Mucosa of gallbladder (tissue), 1 donor: ENCODE measurements at places on chromosomes 16 and 17.

- no peak for DNase-seq
These were observed 40.2 kb downstream of the SMG6 start for GRCh38 chr17:2263183-2264066.

- no peak for DNase-seq
These were observed 902 bp downstream of the DLX4 start for GRCh38 chr17:49969795-49970389.

- no peak for DNase-seq
These were observed 18.2 kb upstream of the TMEM11 start for GRCh38 chr17:21232033-21232749.

DNA sequence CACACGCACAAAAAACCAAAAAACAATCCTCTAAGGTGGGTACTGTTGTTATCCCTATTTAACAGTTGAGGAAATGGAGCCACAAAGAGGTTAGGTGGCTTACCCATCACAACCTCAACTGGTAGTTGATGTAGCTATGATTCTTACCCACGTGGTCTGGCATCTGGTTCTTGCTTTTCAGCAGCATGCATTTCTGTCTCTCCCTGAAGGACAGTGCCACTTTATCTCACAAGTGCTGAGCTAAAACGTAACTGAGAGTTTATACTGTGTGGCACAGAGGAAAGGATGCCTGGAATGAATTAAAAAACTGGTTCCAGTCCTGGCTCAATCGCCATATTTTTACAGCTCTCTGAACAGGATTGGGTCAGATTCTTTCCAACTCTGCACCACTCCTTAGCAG, 1.9 kb upstream of the CORO6 start:
- no peak for DNase-seq

DNA sequence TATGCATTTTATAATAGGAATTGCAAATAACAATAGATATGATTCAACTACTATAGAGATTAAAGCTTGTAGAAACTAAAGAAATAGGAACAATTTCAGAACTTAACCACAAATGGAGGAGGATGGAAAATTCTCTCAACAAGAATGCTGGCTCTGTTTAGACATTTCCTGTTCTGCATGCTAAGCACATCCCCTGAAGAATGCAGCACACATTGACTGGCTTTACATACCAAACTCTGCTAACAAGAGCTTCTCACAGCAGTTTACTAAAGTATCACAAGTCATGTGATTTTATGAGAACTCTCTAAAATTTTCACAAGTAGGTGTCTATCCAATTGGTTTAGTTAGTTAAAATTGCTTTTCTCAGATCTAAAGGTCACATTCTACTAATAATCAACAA, 85.2 kb downstream of the SPAG9 start:
- no peak for DNase-seq

- DNase-seq, result no peak
These were observed 58.0 kb downstream of the KANSL1 start for GRCh38 chr17:46135126-46135812.

DNA sequence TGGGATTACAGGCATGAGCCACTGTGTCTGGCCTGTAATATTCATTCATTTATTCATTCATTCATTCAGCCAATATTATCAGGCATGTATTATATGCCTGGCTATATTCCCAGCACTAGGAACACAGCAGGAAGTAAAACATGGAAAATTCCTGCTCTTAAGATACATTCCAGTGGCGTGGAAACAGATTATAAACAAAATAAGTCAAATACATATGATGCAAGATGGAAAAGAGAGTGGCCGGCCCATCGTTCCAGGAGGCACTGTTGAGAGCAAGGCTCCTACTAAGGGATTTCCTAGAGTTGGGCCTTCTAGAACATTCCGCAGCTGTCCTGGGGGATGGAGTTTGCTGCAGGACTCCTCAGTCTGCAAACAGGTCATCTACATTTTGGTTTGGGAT, 17.7 kb downstream of the ADCY9 start:
- no peak for DNase-seq

GRCh38 chr17:40610359-40610758, 37.3 kb downstream of the SMARCE1 start:
- no peak for DNase-seq

- DNase-seq, result no peak
These were observed 9.7 kb downstream of the RAD51C start for GRCh38 chr17:58702045-58702476.

GRCh38 chr17:45688820-45689219, 95.3 kb upstream of the CRHR1 start:
- no peak for DNase-seq
